Stimulated activated CD4-positive, alpha-beta T cell treated with anti-CD3 and anti-CD28 coated beads, Interleukin-1b, Interleukin-23, amount 100 ng/mL, for 24 hours (primary cell): ENCODE measurements at places on chromosomes 4 and X.

- DNase-seq, result no peak
Observed at GRCh38 chr4:32858971-32859370, 2138.8 kb downstream of the PCDH7 start.

GRCh38 chr4:60241866-60242265, 958.3 kb upstream of the ADGRL3 start:
- DNase-seq, result no peak

DNA sequence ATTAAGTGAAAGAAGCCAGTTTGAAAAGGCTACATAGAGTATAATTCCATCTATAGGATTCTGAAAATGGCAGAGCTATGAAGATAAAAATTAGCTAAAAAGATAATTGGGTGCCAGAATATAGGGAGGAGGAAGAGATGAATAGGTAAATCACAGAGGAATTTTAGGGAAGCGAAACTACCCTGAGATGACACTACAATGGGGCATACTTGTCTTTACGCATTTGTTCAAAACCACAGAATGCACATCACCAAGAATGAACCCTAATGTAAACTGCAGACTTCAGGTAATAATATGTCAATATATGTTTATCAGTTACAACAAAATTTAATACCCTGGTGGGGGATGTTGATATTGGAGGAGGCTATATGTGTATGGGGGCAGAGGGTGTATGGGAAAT, 1342.9 kb downstream of the ADGRL3 start:
- no peak for DNase-seq

GRCh38 chrX:15908603-15909290, 54.1 kb upstream of the AP1S2 start:
- DNase-seq, result no peak

- DNase-seq, result no peak
Observed at GRCh38 chrX:153820601-153821000, 9.7 kb downstream of the PDZD4 start.

DNA sequence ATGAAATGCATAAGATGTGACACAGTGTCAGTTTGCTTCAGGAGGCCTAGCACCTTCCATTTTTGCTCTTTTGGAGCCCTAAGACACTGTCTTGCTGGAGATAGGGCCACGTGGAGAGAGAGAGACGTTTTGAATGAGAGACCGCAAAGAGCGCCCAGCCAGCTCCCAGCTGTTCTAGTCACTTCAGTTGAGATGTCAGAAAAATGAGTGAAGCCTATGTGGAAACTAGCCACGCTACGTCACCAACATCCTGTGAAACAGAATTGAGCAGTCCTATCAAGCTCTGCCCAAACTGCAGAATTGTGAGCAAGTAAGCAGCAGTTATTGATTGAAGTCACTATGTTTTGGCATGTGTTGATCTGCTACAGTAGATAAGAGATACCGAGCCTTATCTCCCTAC, 13.1 kb downstream of the GPR82 start:
- no peak for DNase-seq

GRCh38 chr4:90318193-90318592, 191.0 kb downstream of the CCSER1 start:
- DNase-seq, result no peak

DNA sequence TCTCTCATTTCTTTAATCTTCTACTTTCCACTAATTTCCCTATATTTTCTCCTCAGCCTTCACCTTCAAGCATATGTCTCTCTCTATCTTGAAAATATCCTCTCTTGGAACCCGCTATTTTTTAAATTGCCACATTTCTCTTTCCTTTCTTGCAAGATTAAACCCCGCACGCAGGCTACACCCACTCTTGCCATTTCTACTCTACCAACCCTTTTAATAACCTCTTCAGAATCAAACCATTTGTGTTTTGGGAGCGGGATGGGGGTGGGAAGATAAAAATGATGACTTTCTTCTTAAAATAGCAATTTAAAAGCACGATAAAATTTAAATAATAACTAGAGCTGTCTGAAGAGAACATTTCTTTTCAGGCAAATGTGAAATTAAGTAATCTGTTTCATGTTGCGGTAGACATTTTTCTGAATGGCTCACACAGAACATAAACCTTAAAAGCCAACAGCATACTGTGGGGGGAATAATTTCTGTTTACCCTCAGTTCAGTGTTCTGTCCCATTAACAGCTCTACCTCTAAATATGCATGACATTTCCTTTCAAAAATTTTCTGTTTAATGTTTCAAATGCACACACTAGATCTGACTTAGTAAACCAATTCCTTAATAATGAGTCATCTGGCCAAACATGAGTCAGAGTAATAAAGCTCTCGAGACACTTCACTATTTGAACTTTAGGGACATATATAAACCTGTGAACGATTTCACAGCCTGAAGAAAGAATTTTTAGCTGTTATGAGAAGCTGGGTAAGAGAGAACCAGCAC, 20.5 kb downstream of the ARSJ start:
- DNase-seq, result no peak

GRCh38 chrX:66638591-66639500, at the start of gene EDA2R:
TSS of gene EDA2R (minus strand) at chrX:66639078. CDS start at chrX:66616020, 23,058 bp downstream.
- no peak for DNase-seq

- DNase-seq, result no peak
Observed at GRCh38 chrX:151153086-151153485, 23.3 kb upstream of the GPR50 start.

DNA sequence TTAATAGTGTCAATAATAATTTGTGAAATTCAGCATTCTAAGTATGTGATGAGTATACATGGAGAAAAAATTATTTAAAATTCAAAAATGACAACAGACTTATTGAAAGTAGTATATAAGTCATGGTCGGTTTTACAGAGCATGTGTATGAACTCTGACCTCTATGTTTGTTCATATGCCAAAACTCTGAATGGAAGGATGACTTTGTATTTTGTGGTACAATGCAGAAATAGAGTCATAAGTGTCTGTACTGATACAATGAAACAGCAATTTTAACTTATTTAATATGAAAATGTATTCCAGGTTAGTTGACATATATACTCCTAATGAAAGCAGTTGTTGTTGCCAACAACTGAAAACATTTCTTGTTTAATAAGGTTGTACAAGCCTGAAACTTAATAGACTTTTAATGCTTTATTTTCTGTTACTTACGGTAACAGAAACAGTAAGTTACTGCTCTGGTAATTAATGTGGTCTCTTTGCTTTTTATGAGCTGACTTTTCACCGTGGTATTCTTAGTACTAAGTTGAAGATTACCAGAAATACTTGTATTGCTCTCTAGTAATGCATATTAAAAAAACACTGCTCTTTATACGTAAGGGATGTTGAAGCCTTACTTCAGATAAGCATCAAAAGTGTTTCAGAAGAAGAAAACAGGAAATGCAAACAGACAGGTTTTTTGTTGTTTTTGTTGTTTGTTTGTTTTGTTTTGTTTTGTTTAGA, 1.9 kb downstream of the UBE2K start:
- no peak for DNase-seq

GRCh38 chr4:139851133-139851532, 185.5 kb downstream of the MGST2 start:
- no peak for DNase-seq
